ENCODE measurements at places on chromosomes 5 and 9.

GRCh38 chr5:67297376-67297775 lies 100.8 kb upstream of the CD180 start:
- no peak for DNase-seq

DNA sequence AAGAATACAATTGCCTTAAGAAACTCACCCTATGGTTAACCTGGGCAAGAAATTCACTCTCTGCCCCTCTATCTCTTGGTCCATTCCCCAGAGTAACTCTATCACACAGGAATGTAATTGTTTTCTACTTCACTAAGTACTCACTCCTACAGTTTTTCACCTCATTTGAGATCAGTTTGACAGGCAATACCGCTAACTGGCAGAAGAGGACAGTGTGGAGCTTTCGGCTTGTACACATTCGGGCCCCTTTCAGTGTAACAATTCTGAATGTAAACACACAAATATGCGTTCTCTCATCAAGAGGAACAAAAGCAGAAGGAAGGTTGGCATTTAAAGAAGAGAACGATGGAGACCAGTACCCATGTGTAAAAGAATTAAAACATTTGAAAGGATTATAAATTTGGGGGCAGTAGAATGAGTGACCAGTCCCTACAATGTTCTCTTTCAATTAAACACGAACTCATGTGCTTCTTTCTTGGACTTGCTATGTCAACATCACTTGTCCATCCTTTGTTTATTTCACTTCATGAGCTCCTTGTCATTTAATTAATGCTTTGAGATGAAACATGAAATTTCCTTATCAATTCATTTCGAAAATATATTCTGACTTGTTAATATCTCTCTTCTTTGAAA lies 188.5 kb upstream of the GRAMD2B start:
- DNase-seq = peak; percentile 63

DNA sequence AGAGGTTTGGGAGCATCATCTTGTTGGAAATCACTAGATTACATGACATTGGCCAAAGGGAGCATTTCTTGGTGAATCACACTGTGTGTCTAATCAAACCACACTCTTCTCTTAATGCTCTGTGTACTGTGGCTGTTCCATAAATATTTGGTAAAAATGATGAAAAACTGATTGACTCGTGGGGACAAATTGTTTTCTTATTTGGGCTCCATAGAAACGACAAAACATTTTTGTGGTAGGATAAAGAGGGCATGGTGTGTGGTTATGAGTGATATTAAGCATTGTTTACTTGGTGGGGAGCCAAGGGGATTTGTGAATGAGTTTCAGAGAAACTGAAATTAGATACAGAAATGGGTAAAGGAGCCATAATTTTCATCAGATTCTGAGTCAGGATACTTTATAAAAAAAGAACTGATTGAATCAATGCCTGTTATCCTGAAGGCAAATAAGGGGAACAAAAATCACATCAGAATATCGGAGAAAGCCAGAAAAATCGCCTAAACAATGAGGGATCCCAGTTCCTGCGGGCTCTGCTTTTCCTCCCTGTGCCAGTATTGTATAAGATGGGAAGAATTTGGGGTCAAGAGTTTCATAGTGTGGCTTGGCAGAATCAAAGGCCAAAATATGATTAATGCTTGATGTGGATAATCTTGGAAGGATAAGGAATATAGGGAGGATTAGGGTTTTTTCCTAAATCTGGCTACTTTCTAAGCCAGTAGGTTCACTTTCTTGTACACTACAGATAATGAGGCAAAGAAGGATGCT lies 33.3 kb downstream of the FBXL7 start:
- DNase-seq = no peak

GRCh38 chr5:56323505-56323904 lies 90.4 kb upstream of the ANKRD55 start:
- no peak for DNase-seq

DNA sequence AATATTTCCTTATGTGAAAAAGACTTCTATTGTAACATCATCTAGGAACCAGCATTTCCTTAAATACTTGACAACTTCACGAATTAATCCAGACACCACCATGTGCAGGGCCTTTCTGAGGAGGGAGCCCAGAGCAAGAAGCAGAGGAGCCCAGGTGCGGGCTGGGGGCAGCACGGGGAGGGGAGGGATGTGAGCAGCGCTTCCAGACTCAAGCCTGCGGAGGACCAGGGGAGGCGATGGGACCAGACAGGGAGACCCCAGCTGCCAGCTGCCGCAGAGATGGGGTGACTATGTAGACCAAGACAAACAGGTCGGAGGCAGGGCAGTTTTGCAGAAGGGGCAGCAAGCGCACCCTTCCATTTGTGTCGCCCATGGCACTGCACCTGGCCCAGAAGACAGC lies 596.1 kb downstream of the IRX1 start:
- no peak for DNase-seq

DNA sequence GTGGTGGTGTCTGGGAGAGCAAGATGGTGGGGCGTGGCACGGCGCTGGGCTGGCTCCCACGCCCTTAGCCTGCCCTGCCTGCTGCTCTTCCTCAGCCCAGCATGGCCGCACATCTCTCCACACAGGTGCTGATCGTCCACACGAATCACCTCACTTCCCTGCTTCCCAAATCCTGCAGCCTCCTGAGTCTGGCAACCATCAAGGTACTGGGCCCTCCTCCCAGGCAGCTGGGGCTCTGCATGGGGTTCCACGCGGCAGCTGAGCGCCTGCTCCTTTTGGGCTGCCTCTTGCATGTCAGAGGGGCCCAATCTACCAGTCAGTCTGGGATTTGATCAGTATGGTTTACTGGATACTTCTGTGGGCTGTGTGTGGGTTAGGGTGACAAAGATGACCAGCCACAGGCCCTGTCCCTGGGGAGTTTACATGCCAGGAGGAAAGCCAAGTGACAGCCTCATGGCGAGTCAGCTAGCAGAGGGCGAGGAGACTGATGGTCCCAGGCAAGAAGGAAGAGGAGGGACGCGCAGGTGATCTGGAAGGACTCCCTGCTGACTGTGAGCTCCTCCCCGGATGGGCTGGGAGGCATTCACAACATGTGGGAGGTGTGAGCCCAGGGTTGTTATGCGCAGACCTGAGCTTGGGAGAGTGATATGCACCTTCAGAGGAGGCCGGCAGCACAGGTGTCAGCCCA lies 6.0 kb downstream of the LRSAM1 start:
- DNase-seq = no peak

- DNase-seq = no peak
Measured at GRCh38 chr9:95044731-95045508, 272.6 kb downstream of the FANCC start.

GRCh38 chr9:34490360-34490759 lies 31.8 kb downstream of the DNAI1 start:
- DNase-seq = no peak

DNA sequence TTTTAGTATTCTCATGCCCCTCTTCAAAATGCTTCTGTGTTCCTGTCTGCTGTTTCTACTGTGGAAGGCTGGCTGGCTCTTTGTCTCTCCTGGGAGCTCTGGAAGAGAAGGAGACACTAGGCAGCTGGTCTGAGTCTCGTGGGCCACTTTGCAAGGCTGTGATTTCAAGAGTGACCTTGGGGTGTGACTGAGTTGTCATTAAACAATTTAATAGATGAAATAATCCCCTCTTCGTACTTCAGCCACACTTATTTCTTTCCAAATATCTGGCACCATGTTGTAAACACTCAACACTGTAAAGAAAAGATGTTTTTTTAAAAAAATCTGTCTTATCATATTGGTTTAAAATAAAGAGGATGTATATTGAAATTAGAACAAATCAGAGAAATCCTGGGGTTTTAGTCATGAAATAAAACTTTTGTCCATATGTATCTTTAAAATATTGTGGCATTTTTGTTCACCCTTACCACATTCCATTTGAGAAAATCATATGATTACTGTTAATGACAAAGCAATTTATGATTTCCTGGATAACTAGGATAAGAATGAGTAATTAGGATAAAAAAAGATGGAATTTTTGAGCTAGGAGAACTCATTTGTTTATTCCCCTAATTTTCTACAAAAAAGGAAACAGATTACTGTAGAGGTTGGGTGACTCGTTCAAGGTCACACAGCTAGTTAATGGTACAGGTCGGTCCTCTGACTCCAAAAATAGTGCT lies 200.8 kb downstream of the MAT2B start:
- no peak for DNase-seq

GRCh38 chr9:97561501-97561900 lies 60.0 kb downstream of the TMOD1 start:
- DNase-seq = no peak

DNA sequence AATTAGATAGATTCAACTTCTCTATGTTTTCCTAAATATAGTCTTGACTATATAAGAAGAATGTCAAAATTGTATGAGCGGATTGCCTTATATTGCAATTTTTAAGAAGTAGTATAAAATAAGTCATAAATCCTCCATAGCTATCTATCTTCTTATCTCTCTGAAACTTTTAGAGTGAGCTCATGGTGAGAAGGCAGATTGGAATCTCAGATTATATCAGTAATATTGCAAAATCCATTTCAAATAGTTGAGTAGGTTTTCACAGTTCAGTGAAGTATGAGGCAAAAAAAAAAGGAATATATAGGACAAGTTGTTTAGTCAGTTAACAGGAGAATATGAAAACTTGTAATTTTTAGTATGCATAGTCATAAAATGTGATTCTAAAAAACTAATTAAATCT lies 156.4 kb downstream of the FAM174A start:
- DNase-seq = no peak

- DNase-seq = no peak
Measured at GRCh38 chr9:136511670-136512592, 29.1 kb upstream of the SEC16A start.

- no peak for DNase-seq
Measured at GRCh38 chr9:70111641-70112236, 68.1 kb downstream of the MAMDC2 start.

DNA sequence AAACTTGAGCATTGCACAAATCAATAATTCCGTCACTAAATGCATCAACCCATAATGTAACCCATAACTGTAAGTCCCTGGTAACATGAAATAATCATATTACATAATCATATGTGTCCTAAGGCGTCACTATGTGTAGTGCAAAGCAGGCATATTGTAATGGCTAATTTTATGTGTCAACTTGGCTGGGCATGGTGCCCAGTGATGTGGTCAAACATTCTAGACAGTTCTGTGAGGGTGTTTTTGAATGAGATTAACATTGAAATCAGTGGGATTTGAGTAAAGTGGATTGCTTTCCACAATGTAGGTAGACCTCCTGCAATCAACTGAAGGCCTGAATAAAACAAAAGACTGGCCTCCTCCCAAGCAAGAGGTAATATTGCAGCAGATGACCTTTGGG lies 794.4 kb upstream of the ACO1 start:
- DNase-seq = no peak

DNA sequence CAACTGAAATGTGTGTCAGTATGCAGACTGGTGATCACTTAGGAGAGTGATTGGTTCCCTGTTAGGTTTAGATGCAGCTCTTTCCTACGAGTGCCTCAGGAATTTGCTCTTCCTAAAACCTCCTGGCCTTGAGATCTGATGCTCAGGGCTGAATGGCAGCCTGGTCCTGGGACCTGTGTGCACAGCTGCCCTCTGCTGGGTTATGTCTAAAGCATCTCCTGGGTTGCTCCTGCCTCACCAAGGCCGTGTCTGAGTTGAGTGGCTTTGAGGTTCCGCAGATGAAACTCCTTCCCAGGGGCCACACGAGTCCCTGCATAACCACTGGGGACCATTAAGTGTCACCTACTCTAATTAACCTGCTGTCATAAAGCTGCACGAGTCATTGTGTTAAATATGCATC lies 59.5 kb downstream of the MVB12B start:
- DNase-seq = no peak

DNA sequence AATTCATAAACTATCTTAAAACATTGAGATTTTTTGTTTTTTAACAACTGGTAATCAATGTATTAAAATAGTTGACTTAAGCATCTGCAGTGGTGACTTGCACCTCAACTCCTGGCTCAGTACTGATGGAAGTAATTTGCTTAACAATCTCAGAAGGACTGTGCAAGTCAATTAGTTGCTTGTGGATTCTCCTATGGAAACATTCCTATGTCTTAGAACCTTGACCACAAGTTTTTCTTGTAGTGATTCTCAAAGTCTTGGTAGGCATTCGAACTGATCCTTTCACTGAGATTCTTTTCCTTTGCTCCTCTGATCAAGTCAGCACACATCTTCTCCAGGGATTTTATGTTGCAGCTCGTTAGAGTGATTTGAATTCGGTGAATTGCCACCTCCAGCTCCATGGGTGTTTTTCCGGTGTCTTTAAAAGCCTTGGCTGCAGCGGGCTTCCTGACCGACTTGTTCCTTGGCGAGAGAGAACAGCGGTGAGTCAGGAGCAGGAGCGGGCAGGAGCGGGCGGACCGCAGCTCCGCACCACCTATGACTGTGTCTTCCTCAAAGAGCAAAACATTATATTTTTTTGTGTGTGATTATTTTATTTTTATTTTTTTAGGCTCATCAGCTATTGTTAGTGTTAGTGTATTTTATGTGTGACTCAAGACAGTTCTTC lies 21.1 kb downstream of the HMGXB3 start:
- no peak for DNase-seq

DNA sequence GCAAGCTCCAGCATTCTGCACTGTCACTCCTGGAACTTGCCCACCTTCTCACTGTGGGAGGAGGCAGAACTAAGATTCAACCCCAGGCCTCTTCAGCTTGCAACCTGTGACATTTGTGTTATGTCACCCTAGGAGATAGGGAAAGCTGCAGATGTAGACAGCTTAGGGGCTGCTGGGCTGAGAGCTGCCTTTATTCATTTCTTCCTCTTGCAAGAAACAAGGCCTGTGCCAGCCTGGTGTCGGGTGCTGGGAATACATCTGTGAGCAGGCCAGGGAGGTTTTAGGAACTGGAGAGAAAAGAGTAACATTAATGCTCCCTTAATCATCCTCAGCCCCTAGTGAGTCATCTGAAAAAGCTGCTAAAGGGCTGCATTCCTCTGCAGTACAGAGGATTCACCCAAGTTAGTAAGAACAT lies 101.8 kb downstream of the FGF18 start:
- DNase-seq = no peak

GRCh38 chr5:113474100-113474728 lies 14.0 kb downstream of the MCC start:
- DNase-seq = no peak

- DNase-seq = no peak
Measured at GRCh38 chr5:112929336-112930081, 7.5 kb upstream of the REEP5 start.

GRCh38 chr5:147036691-147037245 lies 158.2 kb upstream of the PPP2R2B start:
- DNase-seq = no peak

DNA sequence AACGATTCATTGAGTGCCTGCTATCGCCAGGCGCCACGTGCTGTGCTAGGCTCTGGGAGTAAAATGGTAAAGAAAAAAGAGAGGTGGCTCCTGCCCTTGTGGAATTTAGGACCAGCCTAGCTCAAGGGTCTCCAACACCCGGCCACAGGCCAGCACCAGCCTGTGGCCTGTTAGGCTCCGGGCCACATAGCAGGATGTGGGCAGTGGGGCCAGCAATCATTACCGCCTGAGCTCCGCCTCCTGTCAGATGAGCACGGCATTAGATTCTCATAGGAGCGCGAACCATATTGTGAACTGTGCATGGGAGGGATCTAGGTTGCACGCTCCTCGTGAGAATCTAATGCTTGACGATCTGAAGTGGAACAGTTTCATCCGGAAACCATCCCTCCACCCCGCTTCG lies 1.5 kb downstream of the RMRP start:
- no peak for DNase-seq
